CD4-positive, alpha-beta memory T cell (primary cell): ENCODE measurements at places on chromosomes 3 and 15. TPM values are rescaled to one million over a fixed set of nuclear protein-coding genes. Genes with fewer than 3 reads are reported as not detected.

GRCh38 chr3:105367063-105367405, 325 bp downstream of the ALCAM start:
- peaks cover 21% of the 10 kb centered on the region for H3K4me1 ChIP-seq
- no peaks in the 10 kb centered on the region for H3K36me3 ChIP-seq
- peak overlapping the region; percentile 83 for H3K27ac ChIP-seq
- no peak for DNase-seq
- H3K27me3 ChIP-seq = no peaks in the 10 kb centered on the region

DNA sequence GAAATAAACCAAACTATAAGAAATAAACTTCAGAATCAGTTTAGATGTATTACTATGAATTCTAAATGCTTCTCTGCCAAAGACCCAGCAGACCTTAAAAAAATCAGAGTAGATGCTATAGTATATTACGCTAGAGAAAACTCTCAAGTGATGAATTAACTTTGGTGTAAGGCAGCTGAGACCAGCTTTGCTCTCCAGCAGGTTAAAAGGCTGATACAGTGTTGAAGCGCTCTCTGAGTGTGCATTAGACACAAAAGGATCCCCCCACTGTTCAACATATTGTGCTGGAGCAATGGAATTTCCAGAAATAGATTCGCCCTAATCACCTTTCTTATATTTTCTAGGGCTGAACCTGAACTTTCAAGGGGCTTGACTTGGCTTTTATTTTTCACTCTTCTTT, 190.0 kb downstream of the EFHB start:
- no peak for DNase-seq
- H3K4me3 ChIP-seq = no peak overlapping the region
- H3K36me3 ChIP-seq = no peaks in the 10 kb centered on the region
- H3K4me1 ChIP-seq = no peaks in the 10 kb centered on the region
- H3K27ac ChIP-seq = no peak overlapping the region

GRCh38 chr3:19825193-19825592, 108.8 kb downstream of the EFHB start:
- H3K36me3 ChIP-seq = no peaks in the 10 kb centered on the region
- no peaks in the 10 kb centered on the region for H3K4me1 ChIP-seq
- H3K27ac ChIP-seq = no peak overlapping the region
- DNase-seq = no peak
- no peak overlapping the region for H3K4me3 ChIP-seq

Gene MRAS
- 2.0 TPM for total RNA-seq
